ENCODE measurements at places on chromosomes 16 and 17.

- no peak for DNase-seq
Observed at GRCh38 chr17:17165666-17166308, 40.3 kb downstream of the PLD6 start.

GRCh38 chr16:65406116-65406515, 284.3 kb upstream of the CDH11 start:
- no peak for DNase-seq

- DNase-seq: no peak
Observed at GRCh38 chr17:75774471-75774990, 9.5 kb upstream of the GALK1 start.

GRCh38 chr16:74563828-74564263, 43.1 kb downstream of the GLG1 start:
- no peak for DNase-seq

- DNase-seq: no peak
Observed at GRCh38 chr16:9192746-9193145, 101.3 kb downstream of the HAPSTR1 start.

DNA sequence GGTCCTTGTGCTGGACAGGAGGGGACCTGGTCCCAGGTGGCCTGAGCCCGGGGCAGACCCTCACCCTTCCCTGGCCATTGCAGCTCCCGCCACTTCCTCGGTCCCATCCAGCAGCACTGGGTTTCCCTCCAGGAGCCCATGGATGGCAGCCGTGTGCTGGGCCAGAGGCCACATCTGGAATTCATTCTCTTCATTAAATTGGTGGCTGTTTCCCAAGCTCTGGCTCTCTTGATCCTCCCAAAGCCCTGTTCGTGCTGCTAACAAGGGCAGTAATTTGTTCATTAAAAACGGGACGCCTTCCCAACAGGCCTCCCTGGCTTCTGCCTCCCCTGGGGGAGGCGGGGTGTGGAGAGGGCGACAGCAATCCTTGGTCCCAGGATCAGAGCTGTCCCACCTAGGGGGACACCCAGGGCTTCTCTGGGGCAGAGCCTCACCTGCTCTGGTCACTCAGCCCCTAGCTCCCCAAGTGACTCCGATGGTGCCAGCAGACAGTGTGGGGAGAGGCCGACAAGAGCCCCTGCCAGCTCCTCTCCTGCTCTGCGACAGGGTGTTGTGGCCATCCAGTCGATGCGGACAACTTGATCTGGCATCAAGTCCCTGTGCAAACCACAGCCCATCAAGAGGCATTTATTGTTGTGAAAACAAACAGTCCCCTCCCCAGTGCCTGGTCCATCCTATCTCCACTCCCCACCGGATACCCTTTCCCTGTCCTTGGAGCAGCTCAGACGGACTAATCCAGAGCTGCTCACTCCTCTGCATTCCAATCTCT, 44.0 kb downstream of the SDK2 start:
- DNase-seq: no peak

DNA sequence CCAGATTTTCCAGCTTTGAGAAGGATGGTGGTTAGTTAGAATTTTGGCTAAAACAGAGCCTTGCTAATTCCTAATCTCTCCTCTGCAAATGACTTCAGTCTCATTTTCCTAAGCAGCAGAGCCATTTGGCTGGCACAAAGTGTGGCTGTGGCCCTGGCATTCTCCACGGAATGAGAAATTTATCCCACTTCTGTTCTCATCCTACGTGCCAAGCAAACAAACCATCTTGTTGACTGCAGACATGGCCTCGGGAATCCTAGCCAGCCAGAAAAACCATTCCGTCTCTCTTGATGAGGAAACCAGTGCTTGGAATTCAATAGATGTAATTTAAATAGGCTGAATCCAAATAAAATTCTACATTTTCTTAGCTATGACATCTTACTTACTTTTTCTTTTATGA, 34.1 kb upstream of the ELAC2 start:
- DNase-seq: no peak

DNA sequence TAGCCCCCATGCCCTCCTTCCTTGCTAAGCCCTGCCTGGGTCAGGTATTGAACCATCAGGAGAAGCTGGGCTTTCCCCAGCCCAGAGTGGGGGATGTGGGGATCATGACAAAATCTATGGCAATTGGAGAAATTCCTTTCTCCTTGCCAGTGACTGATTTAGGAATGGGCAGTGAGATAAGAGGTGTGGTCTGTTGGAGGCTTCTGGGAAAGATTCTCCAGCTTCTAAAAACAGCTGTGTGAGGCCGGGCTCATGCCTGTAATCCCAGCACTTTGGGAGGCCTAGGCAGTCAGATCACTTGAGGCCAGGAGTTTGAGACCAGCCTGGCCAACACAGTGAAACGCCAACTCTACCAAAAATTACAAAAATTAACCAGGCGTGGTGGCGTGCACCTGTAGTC, 69.1 kb downstream of the SRCIN1 start:
- no peak for DNase-seq

DNA sequence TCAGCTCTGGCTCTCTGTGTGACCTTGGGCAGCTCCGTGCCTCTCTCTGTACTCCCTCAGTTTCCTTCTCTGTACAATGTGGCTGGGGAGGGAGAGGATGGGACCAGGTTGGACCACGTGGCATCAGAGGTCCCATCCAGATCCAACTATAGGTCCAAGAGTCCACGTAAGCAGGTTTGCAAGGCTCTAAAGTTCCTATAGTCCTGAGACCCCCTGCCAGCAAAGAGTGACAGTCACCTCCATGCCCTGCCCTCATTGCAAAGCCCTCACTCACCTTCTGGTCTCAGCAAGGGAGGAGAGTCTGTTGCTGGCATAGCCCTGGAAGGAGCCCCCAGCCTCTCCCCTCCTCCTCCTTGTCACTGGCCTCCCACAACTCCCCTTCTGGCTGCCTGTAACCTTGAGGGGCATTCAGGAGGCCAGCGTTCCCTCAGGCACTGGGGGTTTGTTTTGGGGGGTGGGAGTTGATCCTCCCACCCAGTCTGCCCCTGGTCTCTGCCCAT, 6.1 kb upstream of the DRC7 start:
- DNase-seq: no peak

GRCh38 chr17:59830007-59830630, 62.6 kb downstream of the TUBD1 start:
- no peak for DNase-seq

DNA sequence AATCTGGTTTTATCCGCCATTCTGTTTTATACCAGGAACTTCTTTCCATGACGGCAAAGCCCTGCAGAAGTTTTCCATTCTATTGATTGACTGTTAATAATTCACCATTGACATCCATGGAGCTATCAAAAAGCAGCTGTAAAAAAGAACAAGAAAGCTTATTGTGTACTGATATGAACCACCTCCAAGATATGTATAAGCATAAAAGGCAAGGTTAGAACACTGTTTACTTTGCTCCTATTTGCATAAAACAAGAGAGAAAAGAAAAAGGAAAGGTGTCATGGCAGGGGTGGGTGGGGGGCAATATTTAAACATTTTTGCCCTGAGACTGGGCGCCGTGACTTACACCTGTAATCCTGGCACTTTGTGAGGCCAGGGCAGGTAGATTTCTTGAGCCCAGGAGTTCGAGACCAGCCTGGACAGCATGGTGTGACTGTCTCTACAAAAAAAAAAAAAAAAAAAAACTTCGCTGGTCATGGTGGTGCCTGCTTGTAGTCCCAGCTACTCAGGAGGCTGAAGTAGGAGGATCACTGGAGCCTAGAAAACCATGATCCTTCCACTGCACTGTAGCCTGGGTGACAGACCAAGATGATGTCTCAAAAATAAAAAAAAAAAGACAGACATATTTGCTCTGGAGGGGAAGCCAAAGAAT, 52.5 kb downstream of the TMEM114 start:
- DNase-seq: no peak

DNA sequence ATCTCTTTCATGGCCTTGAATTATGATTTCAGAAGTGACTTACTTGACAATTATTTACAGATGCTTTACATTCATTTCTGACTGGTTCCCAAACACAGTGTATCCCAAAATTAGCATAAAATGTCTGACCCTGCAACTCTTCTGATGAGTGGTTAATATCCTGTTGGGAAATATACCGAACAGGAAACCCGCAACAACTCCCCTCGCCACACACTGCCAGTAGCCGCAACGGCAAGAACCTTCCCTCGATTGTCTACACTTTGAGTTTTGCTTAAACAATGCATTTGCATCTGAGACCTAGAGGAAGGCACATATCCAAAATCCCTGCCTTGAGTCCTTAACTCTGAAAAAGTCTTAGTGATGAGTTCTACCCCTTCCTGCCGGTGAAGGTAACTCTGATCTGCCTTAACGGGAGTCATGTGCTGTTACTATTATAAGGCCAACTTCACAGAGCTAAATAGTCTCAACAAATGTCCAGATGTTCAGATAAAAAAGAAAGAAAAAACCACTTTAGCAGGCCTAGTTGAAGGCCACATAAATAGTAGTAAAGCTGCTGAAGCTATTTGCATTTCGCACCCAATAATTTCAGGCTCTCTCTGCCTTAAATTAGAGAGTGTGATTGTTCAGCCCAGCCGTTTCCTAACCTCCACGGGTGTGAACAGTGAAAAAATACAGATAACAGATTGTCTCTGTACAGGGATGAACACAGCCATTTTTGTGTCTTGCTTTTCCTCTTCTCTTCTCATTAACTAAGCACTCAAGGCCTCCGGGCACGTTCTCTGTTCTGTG, 321.1 kb downstream of the HS3ST3B1 start:
- no peak for DNase-seq

- DNase-seq: no peak
Observed at GRCh38 chr16:80552277-80552676, 11.5 kb downstream of the DYNLRB2 start.

DNA sequence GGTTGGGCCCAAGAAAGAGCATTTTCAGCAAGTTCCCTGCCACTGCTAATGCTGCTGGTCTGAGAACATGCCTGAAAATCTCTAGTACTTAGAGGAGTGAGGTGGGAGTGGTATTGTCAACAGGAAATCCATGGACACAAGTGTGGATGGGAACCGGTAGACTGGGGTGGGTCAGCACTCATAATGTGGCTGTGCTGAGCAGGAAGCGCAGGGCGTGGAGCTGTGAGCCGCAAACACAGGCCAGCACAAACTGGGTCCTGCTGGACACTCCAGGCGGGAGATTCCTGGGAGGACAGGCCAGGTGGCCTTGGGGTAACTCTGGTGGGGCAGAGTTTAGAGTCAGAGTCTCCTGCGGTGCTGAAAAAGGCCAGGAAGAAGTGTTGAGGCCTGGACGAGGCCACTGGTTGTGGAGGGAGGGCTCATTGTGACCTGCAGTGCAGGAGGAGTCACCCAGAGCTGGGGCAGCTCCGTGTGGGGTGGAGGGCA, 62.6 kb downstream of the BANP start:
- DNase-seq: no peak

DNA sequence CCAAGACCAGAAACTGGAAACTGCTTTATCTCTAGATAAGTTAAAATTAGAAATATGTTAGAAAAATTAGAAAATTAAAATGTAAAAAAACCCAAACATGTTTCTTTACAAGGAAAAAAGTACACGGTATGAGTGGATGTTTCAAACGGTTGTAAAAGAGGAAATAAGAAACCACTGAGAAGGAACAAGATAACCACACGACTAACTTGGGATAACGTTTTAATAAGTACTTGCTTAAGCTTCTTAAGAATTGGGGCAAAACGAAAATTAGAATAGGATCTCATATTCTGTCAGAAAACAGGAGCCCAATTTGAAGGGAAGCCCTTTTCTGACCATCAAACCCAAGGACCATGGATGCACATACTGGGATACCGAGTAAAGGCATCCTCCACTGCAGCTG, 31.0 kb downstream of the MBTPS1 start:
- DNase-seq: no peak

DNA sequence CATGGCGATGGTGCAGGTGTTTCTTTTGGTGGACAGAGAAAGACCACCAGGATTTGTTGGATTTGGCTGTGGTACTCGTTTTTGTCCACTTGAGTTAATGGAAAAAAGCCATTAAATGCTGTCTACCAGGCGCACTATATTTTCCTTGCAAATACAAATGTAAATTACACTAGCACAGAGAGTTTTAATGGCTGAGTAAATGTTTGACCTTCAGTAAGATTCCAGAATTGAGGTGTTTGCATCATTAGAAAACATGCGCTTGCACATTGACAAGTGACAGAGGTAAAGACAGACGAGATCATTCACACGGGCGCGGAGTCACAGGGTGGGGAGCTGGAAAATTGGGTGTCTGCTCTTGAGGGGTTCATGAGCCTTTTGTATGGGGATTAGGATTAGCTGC, 53.5 kb upstream of the AKTIP start:
- DNase-seq: no peak

GRCh38 chr16:85159179-85159980, 47.1 kb upstream of the CIBAR2 start:
- no peak for DNase-seq

DNA sequence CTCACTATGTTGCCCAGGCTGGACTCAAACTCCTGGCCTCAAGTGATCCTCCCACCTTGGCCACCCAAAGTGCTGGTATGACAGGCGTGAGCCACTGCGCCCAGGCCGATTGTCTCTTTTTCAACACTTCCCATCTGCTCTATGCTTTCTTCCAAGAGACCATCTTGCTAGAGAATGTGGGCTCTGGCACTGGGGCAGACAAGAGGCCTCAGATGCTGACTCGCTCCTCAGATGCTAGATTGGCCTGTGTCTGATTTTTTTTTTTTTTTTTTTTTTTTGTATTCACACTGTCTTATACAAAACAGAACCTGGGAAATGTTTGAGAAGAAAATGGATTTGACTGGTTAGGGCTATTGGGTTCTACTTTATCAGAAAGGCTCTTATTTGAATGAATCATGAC, 58.2 kb downstream of the CYB5D2 start:
- no peak for DNase-seq

DNA sequence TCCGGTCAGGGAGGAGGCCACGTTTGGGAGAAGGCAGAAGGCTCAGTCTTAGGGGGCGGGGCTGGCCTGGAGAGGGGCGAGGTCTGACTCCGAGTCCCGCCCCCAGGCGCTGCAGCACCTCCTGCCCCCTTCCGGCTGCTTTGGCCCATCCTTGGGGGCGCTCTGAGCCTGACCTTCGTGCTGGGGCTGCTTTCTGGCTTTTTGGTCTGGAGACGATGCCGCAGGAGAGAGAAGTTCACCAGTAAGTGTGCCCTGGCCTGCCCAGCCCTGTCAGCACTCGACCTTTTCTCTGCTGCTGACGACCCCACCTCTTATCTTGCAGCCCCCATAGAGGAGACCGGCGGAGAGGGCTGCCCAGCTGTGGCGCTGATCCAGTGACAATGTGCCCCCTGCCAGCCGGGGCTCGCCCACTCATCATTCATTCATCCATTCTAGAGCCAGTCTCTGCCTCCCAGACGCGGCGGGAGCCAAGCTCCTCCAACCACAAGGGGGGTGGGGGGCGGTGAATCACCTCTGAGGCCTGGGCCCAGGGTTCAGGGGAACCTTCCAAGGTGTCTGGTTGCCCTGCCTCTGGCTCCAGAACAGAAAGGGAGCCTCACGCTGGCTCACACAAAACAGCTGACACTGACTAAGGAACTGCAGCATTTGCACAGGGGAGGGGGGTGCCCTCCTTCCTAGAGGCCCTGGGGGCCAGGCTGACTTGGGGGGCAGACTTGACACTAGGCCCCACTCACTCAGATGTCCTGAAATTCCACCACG, 1.5 kb downstream of the TNFRSF12A start:
- no peak for DNase-seq

- DNase-seq: no peak
Observed at GRCh38 chr16:66169817-66170216, 196.7 kb upstream of the CDH5 start.
